ENCODE measurements at places on chromosomes 11 and 22.

- DNase-seq = no peak
Observed at GRCh38 chr11:122523846-122524805, 131.4 kb upstream of the UBASH3B start.

- no peak for DNase-seq
Observed at GRCh38 chr22:23745791-23746190, 5.1 kb downstream of the ZNF70 start.

DNA sequence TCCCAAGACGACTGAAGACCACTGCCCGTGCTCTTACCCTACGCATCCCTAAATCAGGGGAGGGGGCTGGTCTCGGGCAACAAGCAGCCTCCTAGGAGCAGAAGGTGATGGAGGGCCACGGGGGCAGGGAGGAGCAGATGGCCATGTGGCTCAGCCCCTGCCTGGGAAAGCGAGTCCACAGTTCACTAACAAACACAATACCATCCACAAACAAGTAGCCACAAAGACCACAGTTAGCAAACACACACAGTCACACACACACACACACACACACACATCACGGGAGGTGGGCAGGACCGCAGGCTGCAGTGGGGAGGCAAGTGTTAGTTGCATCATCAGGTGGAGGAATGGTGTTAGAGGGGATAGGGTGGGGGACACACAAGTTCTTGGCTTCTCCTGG, 13.2 kb upstream of the FXYD2 start:
- no peak for DNase-seq

GRCh38 chr11:62479631-62480201, 60.9 kb downstream of the SCGB1A1 start:
- no peak for DNase-seq

GRCh38 chr11:130535520-130535919, 87.1 kb downstream of the ADAMTS15 start:
- DNase-seq = peak; percentile 81

DNA sequence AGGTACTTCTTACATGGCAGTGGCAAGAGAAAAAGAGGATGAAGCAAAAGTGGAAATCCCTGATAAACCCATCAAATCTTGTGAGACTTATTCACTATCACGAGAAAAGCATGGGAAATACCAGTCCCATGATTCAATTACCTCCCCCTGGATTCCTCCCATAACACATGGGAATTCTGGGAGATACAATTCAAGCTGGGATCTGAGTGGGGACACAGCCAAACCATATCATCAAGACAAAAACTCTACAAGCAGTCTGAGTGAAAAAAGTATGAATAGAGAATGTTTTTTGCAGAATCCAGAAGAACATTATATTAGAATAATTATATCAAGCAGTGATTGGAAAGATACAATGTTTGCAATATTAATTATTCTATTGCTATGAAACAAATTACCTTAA, 893.7 kb downstream of the FAM181B start:
- no peak for DNase-seq

GRCh38 chr11:83611031-83611430, 324.9 kb upstream of the CCDC90B start:
- DNase-seq = no peak

DNA sequence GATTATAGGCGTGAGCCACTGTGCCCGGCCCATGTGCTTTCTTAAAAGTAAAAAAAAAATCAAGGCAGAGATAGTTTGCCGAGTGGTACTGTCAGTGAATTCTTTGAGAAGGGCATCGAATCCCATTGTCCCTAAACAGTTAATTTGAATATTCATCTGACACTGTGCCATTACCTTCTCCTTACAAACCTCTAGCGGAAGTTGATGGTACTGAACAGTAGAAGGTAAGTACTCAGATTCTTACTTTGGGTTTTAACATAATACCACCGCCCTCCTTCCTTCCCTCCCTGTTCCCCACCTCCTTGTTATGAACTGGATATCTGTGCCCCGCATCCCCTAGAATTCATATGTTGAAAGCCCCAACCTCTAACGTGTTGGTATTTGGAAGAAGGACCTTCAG, 58.2 kb upstream of the CLMP start:
- DNase-seq = no peak

- peak; percentile 74 for DNase-seq
Observed at GRCh38 chr22:37019309-37020191, at the start of the genes MPST and TST. TSS of gene MPST (plus strand) at chr22:37019742. CDS start at chr22:37019837, 95 bp downstream. TSS of gene TST (minus strand) at chr22:37019447. CDS start at chr22:37018732, 715 bp downstream.

- DNase-seq = no peak
Observed at GRCh38 chr22:38239101-38239761, 33.6 kb downstream of the TMEM184B start.

- DNase-seq = no peak
Observed at GRCh38 chr22:39470451-39471291, 13.9 kb downstream of the MGAT3 start.

DNA sequence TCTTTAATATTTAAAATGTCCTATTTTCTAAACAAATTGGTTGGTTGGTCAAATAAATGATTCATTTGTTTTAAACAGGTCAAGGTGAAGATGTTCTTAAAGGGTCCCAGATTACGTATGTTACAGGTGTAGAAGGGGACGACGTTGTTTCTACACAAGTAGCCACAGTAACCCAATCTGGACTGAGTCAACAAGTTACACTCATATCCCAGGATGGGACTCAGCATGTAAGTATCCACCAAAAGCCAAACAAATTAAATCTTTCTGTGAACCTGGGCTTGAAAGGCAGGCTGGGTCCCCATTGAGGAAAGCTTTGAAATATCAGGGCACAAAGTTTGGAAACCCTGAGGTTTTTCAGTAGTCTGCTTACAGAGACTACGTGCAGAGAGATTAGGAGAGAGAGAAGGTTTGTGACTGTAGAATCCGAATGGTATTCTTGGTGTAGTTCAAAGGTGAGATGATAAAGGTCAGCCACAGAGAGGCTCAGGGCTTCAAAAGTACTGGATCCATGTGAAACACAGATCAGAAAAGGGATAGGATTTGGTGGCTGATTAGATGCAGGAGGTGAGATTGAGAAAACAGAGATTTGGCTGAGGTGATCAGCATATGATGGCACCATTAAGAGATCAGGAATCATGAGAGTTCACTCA, 51.7 kb downstream of the ZNF143 start:
- DNase-seq = no peak

- no peak for DNase-seq
Observed at GRCh38 chr11:79472819-79473529, 32.1 kb upstream of the TENM4 start.

- no peak for DNase-seq
Observed at GRCh38 chr11:112590764-112591163, 330.1 kb upstream of the PLET1 start.

DNA sequence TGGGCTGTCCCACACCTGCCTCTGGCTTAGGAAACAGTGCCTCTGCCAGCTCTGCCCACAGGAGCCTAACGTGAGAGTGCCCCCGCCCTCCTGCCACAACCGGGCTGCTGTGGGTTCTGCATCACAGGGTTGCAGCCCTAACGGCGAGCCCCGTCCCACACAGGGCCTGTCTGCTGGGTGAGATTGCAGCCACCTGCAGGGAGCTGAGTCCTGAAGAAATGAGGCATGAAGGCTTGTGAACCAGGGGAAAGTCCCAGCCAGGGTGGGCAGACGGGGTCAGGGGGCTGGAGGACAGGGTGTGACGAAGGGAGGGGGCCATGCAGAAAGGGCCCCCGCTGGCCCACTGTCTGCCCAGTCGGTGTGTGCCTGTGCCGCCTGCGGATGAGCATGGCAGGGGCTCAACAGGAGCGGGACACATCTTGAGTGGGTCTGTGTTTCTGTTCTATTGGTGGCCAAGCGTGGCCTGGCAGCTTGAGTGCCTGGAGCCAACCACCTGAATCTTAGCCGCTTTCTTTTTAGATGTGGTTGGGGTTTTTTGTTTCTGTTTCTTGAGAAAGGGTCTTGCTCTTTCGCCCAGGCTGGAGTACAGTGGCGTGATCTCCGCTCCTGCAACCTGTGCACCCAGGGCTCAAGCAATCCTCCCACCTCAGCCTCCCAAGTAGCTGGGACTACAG, 38.9 kb downstream of the CTTN start:
- no peak for DNase-seq

GRCh38 chr11:91850021-91850420, 374.6 kb upstream of the FAT3 start:
- no peak for DNase-seq

DNA sequence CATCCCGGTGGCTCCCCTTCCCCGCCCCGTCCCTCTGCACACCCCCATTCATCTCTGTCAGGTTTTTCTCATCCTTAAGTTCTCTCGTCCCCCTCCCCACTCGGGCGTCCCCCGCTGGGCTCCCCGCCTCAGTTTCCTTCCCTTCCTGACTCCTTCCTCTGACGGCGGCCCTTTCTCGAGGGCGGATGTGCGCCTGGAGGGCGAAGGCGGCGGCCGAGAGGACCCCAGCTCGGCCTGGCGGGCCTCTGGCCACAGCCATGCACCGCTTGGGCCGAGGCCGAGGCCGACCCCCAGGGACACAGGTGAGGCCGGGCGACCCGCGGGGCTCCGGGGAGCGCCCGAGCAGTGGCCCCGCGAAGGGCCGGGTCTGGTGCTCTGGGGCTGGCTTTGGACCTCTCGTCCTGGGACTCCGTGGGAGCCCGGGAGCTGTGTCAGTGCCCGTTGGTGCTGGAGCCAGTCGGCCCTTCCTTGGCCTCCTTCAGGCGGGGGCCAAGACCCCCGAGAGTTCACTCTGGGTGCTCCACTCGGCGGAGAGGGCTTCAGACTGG, 2.9 kb downstream of the PHLDB1 start:
- DNase-seq = no peak

DNA sequence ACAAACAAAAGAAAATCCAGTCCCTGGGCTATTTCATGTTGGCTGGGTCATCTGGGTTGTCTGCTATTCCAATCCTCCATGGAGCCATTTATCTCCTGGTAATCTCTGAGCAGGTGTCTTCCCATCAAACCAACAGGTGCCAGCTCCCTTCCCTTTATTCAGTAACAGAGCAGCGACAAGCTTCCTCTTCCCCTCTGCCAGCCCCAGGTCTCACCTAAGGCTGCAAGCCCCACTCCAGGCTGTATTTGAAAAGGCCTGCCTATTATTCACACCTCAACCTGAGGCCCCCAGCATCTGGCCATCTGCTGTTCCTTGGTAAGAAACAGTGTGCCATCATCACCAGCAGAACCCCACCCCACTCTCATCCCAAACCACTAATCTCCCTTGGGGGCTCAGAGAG, 436.2 kb downstream of the BUD13 start:
- DNase-seq = no peak

DNA sequence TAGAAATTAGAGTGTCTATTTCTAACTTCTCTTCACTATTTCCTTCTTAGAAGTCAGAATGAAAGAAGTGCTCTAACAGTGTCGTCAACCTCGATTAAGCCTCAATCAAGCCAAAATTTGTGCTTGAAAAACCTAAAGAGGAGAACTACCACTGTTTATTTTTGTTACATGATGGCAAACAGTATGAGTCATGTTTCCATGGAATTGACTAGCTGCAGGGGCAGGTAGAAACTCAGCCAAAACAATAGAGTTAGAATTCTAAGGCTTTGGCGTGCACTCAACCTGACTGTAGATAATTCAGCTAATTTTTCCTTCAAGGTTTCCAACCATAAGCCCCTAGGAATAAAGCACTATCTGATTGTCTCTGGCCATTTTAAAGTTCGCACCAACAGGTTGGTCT, 415.9 kb downstream of the ETS1 start:
- DNase-seq = no peak

DNA sequence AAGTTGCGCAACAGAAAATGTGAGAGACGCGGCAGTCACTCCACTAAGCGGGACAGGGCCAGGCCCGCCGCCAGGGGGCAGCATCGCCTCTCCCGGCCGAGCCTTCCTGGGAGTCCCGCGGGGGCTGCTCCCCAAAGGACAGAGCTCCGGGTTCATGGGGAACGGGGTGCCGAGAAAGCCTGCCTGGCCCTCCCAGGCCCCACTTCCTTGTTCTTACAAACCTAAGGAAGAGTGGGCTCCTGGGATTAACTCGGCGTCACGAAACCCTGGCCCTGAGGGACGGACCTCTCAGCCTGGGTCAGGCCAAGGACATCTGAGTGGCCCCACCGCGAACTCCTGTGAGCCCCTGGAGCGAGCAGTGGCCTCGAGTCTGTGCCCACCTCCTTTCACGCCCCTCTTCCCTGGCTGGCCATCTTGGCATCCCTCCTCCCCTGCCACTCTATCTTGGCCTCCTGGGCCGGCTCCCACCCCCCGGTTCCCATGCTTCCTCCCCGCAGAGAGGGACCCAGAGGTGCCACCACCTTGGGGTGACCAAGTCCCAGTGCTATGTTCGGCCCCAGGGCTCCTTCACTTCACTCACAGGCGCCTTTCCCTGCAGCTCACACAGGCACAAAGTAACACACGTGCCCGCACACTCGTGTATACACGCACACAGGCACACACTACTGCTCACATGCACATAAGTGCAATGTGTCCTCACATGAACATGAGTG, 99.9 kb upstream of the FGF3 start:
- DNase-seq = peak; percentile 78

- DNase-seq = no peak
Observed at GRCh38 chr22:27329131-27329850, 472.3 kb downstream of the MN1 start.

DNA sequence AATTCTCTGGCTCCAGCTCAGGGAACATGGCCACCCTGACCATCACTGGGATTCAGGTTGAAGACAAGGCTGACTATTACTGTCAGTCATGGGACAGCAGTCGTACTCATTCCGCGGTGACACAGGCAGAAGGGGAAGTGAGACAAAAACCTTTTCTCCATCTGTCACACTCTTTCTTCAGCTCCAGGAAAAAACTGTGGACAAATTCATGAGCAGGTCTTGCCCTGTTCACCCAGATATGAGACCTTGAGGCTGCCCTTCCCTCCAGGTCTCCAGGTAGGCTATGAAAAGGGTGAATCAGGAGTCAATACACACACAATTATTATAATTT, 39.4 kb upstream of the GGTLC2 start:
- DNase-seq = no peak

GRCh38 chr11:71263386-71263785, 11.0 kb upstream of the SHANK2 start:
- DNase-seq = no peak

DNA sequence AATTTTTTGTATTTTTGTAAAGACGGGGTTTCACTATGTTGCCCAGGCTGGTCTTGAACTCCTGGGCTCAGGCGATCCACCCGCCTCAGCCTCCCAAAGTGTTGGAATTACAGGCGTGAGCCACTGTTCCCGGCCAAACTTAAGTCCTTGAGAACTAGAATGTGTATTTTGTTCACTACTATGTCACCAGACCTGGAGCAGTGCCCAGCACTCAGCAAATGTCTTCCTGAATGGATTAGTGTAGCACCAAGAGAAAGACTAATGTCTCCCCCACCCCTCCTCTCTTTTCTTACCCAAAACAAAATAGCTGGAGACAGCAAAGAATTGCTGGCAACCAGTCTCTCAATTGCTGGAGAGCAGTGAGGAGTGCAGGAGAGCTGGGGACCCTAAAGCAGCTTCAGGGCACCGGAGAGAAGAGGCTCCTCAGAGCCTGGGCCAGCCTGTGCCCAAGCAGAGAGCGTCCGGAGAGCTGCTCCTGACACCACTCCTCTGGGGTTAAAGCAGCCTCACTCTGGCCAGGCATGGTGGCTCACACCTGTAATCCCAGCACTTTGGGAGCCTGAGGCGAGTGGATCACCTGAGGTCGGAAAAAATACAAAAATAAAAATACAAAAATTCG, 14.9 kb downstream of the SLC25A18 start:
- DNase-seq = peak; percentile 22

GRCh38 chr11:110985547-110985946, 260.0 kb upstream of the POU2AF2 start:
- no peak for DNase-seq

GRCh38 chr11:60756307-60757032, at the start of gene MS4A15:
TSS of gene MS4A15 (plus strand) at chr11:60756867. CDS start at chr11:60763734, 6,867 bp downstream.
- DNase-seq = peak; percentile 53

Data from T47D (cell line).